ENCODE measurements at places on chromosomes 1 and 21.

DNA sequence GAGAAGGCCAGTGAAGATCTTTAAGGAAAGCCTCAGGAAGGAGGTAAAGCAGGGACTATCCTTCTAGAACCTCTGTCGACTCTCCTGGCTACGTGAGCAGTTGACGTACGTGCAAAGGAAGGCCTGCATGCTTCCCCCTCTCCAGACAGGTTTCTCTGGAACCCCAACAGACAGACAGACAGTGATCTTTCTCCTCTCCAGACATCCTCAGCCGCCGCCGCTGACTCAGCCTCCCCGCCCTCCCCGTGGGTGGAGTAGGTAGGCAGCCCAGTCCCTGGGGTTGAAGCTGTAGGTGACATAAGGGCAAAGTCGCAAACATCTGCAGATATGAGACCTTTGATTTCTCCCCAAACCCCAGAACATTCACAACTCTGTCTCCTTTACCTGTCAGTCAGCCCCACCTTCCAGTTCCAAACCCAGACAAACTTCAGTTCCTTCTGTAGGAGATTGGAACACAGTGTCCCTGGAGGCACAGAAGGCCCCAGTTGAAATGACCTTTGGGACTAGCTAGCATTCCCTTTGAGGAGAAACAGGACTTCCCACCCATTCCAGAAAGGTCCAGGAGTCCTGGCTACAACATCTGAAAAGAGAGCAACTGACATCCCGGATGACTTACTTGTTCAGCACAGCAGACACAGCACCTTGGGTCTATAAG is 146.0 kb upstream of the JUN start:
- no peak for DNase-seq

DNA sequence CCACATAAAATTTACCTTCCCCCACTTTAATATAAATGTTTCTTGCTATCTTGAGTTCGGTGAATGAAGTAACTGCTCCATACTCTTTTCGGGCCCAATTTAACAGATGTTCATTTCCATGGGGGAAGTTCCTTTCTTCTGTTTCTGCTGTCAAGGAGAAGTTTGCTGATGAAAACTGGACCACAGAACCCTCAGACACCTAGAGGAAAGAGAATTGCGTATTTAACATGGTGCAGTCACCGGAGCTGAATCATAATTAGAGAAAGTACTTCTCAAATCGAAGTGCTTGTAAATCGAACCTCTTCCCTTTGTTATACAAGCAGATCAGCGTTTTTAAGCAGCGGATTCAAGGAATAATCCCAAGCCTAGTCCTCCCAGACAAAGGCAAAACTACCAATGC is 151.2 kb downstream of the TGFBR3 start:
- DNase-seq: no peak

DNA sequence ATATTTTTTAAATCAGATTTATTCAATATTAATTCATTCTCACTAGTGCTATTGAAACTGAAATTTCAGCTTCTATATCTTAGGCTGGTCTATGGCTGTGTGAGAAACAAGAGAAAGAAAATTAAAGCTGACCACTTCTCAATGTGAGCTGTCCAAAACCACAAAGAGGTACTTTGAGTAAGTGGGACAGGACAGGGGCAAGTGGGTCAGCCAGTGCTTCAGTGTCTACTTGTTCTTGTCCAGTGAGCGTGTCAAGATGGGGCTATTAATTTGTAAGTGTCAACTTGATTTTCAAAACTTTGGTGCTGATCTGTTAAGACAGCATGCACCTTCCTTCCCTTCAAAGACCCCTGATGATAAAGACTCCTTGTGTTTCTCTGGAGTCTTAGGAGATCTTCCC is 533.9 kb downstream of the PLPP3 start:
- DNase-seq: no peak

DNA sequence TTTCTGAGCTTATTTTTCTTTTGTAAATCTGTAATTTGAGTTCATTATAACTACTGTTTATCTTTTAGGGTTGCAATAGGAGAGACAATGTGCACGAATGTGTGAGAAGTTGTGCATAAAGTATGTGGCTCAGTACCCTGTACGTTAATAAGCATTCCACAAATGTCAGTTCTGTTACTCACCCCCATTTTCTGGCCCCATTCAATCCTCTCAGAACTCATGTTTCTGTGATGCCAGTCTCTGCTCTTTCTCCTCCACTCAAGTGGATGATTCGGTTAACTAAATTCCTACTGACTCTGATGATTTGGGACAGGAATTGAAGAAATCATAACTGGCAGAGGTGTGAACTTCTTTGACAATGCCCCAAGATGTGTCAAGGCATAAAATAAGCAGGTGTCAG is 10.2 kb upstream of the DMRTB1 start:
- no peak for DNase-seq

- no peak for DNase-seq
Measured at GRCh38 chr1:200310824-200311223, 99.0 kb downstream of the ZNF281 start.

DNA sequence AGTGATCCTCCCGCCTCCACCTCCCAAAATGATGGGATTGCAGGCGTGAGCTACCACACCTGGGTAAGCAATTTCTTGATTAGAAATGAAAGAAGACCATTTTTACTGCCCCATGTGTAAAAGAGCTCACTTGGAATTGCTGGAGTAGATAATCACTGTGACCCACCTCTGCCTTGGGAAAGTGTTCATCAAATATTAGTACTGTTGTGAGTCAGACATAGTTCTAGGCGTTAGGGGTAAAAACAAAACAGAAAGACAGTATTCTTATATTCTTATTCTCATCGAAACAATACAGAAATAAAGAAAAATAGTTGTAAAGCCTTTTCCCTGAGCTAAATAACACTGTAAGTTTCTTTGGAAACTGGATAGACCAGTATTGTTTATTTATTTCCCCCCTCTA is 36.2 kb downstream of the CELF3 start:
- DNase-seq: no peak

GRCh38 chr1:103953386-103953785 is 203.7 kb downstream of the AMY1C start:
- DNase-seq: no peak

DNA sequence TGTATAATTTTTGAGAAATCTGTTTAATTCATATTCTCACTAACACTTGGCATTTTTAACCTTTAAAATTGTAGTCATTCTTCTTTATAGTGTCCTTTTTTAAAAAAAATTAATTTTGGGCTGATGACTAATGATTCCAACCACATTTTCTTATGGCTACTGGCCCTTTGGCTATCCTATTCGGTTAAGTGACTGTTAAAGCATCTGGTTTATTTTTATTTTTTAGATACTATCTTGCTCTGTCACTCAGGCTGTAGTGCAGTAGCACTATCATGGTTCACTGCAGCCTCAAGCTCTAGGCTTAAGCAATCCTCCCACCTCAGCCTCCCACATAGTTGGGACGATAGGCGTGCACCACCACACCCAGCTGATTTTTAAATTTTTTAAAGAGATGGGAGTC is 723.2 kb upstream of the CXADR start:
- DNase-seq: no peak

- no peak for DNase-seq
Measured at GRCh38 chr1:161805399-161806197, 39.5 kb downstream of the ATF6 start.

GRCh38 chr1:101605878-101606277 is 369.1 kb downstream of the S1PR1 start:
- DNase-seq: no peak

DNA sequence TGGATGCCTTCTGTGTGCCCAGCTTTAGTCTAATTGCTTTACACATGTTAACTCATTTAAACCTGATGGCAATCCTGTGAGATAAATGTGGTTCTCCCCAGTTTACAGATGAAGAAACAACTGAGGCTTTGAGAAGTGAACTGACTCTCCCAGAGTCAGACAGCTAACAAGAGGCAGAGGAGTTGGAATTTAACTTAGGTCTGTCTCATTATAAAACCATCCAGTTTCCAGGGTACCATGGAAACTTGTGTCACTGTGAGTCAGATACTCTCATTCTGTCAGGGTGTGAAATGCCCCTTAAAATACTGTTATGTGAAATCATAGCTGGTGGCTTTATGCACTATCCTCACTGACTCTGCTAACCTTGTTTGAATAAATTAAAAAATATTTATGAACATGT is 206.6 kb downstream of the PBX1 start:
- DNase-seq: no peak
